ENCODE measurements at places on chromosomes 4 and X.

- DNase-seq = no peak
Measured at GRCh38 chr4:38710053-38710452, 46.1 kb downstream of the KLF3 start.

GRCh38 chr4:135672202-135672601 lies 1470.6 kb upstream of the PABPC4L start:
- no peak for DNase-seq

DNA sequence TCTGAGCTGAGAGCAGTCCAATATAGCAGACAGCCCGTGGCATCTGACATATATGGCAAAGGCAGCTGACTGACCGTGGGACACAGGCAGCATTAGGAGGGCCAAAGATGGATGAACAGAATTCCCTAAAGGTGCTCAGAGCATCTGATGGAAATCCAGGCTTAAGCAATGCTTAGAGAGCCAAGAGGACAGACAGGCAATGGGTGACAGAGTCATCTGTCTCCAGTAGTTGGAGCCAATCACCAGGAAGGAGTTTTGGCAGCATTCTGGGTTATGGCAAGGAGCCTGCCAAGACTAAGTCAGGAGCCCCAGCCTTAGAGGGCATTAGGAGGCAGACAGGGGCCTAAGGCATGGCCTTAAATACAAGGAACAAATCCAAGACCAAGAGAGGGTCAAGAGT lies 153.3 kb upstream of the USP9X start:
- no peak for DNase-seq

GRCh38 chr4:73434311-73434710 lies 1.7 kb upstream of the AFP start:
- DNase-seq = no peak

- DNase-seq = no peak
Measured at GRCh38 chr4:74437866-74438265, 7.1 kb upstream of the AREG start.

- DNase-seq = no peak
Measured at GRCh38 chr4:112199041-112199440, 32.5 kb upstream of the AP1AR start.

DNA sequence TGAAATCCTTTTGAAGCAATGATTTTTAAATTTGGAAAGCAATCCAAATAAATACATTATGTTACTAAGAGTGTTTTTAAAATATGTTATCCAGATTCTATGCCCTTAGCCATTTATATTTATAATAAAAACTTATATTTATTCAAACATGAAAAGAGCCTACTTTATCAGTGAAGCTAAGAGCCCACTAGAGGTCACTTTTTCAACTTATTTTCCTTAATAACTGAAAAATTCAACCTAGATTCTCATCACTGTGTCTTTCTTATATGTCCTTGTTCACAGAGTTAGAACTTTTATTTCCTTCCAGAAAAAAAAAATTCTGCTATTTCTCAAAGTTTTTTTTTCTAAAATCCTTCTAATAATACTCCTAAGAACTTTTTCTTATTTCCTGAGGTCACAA lies 23.9 kb downstream of the PRDM8 start:
- DNase-seq = peak; percentile 48

DNA sequence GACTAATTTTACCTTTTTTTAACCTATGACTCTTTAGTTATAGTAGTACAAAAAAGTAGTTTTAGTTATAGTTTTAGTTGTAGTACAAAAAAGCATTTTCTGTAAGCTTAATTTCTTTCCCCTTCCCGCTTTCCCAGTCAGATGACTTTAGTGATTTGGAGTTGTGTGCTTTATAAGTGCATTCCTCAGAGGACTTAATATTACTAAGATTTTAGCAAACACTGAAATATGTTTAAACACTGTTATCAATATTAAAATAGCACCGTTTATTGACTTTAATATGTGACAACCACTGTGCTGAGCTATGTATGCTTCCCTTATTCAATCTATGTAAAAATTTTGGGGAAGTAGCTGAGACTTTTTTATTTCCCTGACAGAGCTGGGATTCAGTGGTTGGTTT lies 22.8 kb downstream of the GUF1 start:
- DNase-seq = no peak

- no peak for DNase-seq
Measured at GRCh38 chrX:72203421-72203820, 21.9 kb downstream of the PIN4 start.

GRCh38 chrX:100868273-100868672 lies 5.9 kb downstream of the NOX1 start:
- no peak for DNase-seq

DNA sequence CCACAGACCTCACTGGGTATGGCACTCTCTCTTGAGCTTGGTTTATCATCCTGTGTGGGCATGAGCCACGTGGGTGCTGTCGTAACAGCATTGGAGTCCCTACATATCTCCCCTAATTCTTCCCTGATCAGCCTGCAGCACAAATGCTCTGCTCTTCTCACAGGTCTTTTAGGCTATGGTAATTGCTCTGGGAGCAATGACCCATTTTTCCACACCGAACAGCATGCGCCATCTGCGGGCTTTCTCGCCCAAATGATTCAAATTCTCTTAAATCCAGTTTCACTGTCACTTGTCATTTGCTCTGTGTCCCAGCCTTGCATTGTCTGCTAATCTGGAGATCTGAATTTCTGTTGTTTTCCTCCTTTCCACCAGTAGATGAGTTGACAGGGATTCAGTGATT lies 48.9 kb upstream of the GATB start:
- DNase-seq = no peak

DNA sequence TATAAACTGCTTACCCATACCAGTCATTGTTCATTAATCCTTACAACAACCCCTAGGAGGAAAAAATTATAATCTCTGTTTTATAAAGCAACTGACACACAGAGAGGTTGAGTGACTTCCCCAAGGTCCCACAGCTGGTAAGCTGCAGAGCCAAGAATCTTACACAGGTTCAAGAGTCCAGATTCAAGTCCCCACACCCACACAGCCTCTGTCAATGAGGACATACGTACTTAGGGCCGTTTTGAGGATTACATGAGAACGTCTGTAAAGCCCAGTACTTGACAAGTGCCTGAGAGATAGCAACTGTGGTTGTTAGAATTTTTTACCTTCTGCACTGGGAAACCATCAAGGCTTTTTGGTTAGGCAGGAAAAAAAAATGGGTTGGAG lies 556 bp upstream of the SLC25A43 start:
- DNase-seq = no peak

- DNase-seq = no peak
Measured at GRCh38 chrX:14670819-14671218, 141.5 kb downstream of the GLRA2 start.

DNA sequence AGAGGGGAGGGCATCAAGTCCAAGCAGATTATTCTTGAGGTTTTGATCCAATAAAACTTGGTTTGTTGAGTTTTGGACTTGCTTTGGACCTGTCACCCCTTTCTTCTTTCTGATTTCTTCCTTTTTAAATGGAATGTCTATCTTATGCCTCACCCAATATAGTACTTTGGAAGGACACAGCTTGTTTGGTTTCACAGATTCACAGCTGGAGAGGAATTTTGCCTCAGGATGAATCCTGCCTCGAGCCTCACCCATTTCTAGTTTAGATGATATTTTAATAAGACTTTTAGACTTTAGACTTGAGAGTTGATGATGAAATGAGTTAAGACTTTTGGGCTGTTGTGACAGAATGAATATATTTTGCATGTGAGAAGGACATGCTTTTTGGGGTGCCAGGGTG lies 136.9 kb upstream of the PDE5A start:
- DNase-seq = peak; percentile 22

DNA sequence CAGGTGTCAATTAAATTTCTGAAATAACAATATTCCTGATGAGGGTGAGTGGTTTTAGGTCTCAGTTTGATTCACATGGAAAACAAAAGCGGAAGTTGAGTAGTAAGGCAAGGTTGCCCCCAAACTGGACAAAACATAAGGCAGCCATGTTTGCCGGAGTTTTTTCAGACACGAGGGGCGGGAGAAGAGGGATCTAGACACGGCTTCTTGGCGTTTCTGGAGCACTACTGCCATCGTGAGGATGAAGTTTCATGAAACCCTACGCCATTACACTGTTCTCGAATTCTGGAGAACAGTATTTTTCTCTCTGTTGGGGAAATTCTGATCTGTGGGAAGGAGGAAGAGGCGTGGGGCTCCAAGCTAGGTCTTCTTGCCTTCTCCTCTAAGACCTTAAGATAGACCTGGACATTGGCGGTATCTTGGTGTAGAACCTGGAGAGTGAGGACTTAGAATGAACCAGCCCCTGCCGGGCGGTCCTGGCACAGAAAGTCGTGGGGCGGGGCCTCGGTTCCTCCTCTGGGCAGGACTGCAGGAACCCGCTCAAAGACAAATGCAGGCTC lies 160.3 kb downstream of the OR13H1 start:
- DNase-seq = peak; percentile 34

All from EL (cell line).